ENCODE measurements at places on chromosomes 1 and 21. TPM values are rescaled to one million over a fixed set of nuclear protein-coding genes. Genes with fewer than 3 reads are reported as not detected.

VWA5B1 gene
- total RNA-seq, result not detected

MROH9 gene
- 0.10 TPM for total RNA-seq

IGSF5 gene
- not detected for total RNA-seq

TLR5 gene
- total RNA-seq, result 4.9 TPM

NID1 gene
- total RNA-seq, result 63.3 TPM

NFASC gene
- total RNA-seq, result 36.2 TPM

VAV3 gene
- total RNA-seq, result 7.2 TPM
